Foreskin keratinocyte (primary cell): ENCODE measurements at places on chromosomes 12 and 14. TPM values are rescaled to one million over a fixed set of nuclear protein-coding genes. Genes with fewer than 3 reads are reported as not detected.

GRCh38 chr12:6979021-6979420 is 8.3 kb downstream of the EMG1 start:
- DNase-seq: no peak

- DNase-seq: no peak
Observed at GRCh38 chr12:105330931-105331804, 677 bp downstream of the C12orf75 start.

The NFE2 gene
- 0.07 and 0.14 TPM in 2 replicates for total RNA-seq

GRCh38 chr12:103548622-103549601 is 38.2 kb upstream of the STAB2 start:
- DNase-seq: no peak

DNA sequence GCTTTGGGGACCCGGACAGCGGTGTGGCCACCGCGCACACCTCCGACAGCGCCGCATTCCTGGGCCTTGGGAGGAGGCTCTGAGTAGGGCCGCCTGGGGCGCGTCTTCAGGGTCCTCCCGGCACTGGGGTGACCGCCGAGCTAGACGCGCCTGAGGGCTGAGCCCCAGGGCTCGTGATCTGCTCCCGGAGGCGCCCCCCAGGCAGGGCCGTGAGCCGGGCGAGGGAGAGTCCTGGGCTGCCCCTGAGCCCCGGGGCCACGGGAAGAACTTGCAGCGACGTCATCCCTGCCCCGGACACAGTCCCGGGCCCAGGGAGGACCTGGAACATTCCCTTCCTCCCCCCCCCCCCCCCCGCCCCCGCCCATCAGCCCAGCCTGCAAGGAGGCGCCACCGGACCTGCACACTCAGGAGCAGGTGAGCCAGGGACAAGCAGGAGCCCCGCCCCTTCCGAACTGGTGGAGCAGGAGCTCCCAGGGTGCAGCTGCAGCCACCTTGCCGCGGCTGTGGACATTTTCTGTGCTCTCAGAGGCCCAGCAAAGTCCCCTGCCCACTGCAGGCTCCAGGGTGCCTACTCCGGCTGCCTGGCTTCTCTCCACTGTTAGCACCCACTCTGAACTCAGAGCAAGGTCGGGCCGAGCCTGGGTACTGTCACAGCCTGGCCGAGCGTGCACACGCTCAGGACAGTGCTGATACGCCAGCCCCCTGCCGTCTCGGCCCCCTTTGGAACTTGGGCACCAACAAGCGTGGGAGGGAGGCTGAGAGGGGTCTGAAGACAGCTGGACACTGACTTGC is 50.7 kb downstream of the A2M start:
- DNase-seq: peak; percentile 4

DNA sequence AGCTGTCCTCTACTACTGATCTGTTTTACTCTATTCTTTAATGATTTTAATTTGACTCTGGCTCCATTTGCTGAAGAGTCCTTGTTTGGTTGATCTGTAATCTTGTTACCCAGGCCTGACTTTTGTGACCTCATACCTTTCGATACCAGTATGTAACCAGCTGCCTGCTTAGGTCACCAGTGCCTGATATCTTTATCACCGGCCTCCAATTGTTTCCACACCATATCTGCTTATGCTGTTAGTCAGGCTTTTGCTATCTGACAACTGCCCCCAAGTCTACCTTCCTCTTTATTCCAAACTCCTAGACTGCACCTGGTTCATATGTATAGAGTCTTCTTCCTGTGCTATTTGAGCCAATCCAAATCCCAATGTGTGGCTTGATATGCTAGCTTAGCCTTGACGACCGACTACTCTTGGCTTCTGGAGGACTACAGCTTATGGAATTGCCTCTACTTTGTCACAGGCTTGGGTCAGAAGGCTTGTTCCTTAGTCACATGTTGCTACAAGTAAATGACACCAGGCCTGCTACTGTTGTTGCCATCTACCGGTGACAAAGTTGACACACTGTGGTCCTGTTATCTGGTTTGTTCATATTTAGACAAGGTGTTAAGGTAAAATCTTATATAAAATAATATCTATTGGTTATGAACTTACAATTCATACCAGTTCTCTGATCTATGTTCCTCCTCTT is 193.9 kb downstream of the TRHDE start:
- no peak for DNase-seq
